Sciatic nerve (tissue), 2 donors: ENCODE measurements at places on chromosomes 5 and 9.

DNA sequence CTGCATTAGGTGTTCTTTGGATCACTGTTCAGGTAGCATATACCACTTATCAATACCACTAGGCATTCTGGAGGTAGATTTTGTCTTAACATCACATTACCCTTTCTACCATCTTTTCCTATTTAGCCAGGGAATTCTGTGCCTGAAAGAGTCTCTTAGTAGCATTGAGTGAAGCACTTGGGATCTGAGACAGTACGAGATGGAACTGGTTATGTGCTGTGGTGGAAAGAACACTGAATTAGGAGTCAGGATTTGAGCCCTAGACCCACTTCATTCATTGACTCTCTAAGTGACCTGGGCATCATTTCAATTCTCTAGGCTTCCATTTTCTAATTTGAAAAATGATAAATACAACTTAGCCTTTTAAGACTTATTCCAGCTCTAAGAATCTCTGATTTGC is 291.1 kb downstream of the DMAC1 start:
- DNase-seq = no peak

DNA sequence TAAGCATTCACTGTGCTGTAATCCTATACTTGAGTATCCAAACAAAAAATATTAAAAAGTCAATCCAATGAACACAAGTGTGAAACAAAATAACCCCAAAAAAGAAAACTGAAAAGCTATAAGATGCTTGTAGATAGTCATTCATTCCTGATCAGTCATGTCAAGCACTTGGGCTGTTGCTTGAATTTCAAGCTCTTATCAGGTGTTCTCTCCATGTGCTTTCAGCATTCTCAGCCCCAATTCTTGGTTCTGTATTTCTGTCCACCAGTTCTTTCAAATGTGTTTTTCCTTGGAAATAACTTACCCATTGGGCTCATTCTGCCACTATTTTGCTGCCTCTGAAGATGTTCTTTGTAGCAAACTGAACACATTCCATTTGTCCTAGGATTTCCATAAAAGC is 4.7 kb downstream of the ZFAND5 start:
- no peak for DNase-seq

GRCh38 chr5:132180134-132180745 is 47.4 kb downstream of the P4HA2 start:
- no peak for DNase-seq

GRCh38 chr5:107196500-107197059 is 474.2 kb downstream of the EFNA5 start:
- no peak for DNase-seq

DNA sequence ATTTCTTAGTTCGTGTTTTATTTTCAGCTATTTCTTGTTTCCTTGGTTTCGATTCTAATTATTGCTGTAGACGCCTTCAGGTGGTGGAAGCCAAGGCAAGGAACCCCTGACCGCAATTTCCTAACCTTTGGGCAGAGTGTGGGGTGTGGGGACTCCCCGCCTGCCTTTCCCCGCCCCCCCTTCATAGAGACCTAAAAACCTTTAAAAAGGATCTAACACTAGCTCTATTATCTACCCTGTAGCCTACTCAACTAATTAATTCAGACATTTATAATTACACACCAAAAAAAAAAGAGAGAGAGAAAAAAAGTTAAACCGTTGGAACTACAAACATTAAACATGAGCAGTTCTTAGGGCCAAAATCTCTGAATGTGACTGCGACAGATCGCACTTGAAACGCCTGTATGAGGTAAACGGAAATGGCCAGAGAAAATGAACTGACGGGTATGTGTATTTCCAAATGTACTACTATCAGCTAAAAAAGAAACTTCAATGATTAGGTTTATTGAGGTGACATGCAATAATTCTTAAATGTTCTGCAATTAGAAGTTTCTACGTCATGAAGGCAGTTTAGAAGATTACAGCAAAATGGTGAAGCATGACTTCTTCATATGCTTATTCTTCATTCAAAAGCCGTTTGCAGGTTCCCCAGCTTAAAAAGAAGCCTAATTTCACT is 19.0 kb upstream of the FER start:
- no peak for DNase-seq

GRCh38 chr9:16828340-16829281 is 41.9 kb downstream of the BNC2 start:
- no peak for DNase-seq

DNA sequence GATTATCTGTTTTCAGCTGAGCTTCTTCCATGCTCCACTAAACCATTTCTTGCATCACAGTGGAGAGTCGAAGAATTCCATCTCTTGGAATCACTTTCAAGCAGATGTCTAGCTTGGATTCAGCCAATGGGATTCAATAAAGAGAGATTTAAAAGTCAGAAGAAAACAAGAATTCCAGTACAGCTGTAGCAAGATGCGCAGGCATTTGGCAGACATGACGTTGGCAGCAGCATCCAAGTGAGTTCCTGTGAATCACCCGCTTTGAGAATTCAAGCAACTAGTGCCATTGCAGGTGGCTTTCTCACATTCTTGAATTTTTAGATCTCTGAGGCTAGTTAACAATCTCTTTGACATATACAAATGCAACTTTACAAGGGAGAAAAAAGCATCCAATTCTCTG is 467.0 kb downstream of the CDH10 start:
- no peak for DNase-seq

- DNase-seq = no peak
These were observed 59.4 kb upstream of the ZSWIM6 start for GRCh38 chr5:61272688-61273087.

- peak; percentile 17 for DNase-seq
These were observed 13.6 kb upstream of the SHB start for GRCh38 chr9:38082446-38083287.

DNA sequence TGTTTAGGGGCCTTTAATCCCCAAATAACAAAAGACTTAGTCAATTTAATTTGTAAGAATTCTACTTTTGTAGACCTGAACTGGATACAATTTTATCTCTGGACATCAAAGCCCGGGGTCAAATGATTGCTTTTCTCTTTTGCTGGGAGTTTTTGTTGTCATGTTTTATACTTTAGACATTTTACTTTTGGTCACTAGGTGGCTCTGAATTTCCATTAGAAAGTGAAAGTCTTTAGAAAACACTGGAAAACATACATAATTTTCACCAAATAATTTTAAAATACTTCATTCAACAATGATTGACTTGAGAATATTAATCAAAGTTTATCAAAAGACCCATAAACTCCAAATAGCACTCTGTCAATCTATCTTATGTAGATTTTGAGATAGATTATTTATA is 2.8 kb upstream of the PCA3 start:
- DNase-seq = no peak

DNA sequence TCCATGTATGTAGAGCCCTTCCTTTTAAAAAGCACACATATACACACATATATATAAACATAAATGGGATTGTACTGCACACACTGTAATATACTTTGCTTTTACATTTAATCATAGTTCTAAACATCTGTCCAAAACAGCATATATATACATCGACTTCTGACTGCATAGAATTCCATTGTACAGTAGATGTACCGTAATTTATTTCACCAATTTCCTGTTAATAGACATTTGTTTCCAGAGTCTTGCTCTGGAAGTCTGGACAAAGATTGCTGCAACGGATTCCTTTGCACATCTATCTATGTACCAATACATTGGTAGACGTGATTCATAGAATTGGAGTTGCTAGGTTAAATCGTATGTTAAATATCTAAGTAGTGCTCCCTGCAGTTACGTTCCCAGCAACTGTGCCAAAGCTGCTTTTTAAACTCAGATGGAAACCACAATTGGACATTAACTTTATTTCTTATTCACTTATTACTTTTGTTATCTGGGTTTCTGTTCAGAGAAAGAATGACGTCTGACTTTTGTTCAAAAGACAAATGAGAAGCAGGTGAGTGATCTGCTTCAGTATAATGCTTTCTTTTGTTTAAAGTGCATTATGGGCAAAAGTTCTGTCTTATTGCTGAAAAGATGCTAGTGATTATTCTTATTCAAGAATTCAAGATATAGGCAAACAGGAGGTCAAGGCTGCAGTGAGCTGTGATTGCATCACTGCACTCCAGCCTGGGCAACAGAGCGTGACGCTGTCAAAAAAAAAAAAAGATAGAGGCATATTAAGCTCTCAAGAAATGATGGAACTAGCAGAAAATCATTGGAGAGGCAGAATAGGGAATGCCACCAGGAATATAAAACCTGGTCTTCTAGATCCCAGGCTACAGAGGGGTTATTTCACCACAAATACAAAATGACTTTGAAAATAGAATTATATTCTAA is 138.2 kb downstream of the FGF1 start:
- no peak for DNase-seq

DNA sequence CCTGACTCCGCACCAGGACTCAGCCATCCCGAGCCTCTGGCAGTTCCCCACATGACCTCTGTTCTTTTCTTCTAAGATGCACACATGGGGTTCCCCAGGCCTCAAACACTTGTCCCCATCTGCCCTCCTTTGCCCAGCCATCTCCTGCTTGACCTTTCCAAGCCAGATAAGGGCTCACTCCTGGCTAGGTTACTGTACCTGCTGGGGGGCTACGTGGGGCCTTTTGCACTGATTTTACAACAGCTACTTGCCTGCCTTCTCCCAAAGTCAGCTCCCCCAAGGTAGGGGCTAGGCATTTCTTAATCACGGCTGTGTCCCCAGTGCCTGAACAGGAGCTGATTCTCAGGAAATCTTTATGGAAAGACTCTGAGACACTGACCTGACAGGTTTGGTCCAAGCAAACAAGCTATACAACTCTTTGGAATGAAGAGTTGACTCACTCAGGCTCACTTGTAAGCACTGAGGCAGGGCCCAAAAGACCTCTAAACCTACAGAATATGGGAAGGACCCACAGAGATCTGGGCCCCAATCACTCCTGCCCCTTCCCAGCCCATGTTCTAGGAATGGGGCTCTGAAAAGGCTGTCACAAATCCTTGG is 2.5 kb downstream of the MACROH2A1 start:
- DNase-seq = no peak

DNA sequence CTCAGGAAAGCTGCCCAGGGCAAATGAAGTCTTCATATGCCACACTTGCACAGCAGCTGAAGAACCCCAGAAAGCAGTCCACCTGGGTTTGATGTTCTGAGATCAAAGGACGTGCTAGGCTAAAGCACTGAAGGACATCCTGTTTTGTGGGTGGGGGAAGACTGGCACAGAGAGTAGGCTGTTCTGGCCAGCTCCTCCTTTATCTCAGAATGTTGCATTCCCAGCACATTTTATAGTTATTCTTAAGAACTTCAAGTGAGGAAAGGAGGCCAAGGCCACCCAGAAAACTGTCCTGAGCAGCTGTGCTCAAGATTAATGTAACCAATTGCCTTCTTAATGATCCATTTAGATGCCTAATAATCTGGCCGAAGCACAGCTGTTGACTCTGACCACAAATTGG is 10.9 kb downstream of the SHOC1 start:
- no peak for DNase-seq

DNA sequence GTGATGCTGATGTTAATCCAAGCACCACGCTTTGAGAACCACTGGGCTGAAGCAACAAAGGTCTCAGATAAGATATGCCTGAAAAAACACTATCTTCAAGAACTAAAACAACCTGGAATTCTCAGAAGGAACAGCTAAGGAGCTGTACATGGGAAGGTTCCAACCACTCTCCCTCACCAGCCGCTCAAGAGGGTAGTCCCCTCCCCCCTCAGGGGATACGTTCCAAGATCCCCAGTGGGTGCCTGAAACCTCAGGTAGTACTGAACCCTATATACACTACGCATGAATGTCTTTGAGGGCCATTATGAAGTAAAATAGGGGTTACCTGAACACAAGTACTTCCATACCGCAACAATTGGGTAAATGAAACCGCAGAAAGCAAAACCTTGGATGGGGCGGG is 1.9 kb downstream of the BOD1 start:
- no peak for DNase-seq

GRCh38 chr5:126020770-126021169 is 402.4 kb upstream of the GRAMD2B start:
- DNase-seq = no peak

GRCh38 chr9:68500457-68501381 is 40.0 kb downstream of the TMEM252 start:
- no peak for DNase-seq

- DNase-seq = no peak
These were observed 369.0 kb downstream of the KIAA0825 start for GRCh38 chr5:94249430-94249829.

DNA sequence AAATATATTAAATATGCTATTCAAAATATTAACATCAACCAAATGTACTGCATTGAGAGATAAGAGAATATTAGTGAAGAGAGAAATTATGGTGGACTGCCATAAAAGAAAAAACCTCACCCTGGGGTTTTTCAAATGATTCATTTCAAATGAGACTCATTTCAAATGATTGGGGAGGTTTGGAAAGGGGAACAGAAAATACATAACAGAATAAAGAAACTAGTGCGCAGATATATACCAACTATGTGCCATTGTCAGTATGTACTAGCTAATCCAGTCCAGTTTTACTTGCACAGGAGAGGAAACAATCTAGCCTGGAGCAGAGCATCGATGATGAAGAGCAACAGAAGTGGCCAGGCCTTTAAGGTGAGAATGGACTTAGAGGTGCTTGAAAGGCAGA is 651.6 kb upstream of the RORB start:
- DNase-seq = no peak

DNA sequence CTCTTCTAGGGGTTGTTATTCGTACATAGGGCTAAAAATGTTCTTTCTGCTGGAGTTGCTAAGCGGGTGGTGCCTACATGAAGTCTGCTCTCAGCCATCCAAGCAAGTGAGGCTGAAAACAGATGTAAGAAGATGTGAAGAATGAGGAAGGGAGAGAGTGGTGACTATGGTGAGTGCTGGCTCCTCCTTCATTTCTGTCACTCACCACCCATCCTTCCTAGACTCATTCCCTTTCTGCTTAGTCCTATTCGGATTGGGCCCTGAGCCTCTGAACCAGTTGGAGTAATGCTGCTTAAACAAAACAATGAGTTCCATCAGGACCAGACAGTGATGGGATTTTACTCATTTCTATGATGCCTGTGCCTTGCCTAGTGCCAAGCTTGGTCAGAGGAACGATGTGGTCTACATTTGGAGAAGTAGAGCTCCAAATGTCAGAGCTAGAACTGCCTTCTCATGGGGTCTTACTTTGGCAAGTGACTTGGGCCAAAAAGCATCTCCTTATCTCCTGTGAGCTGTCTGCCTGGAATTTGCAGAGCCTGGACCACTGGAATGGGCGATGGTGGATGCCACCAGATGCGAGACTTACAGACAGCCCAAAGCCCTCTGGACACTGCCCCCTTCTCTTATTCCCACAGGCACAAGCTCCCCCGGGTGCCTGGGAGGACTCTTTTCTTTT is 192.9 kb downstream of the FBXL7 start:
- no peak for DNase-seq

DNA sequence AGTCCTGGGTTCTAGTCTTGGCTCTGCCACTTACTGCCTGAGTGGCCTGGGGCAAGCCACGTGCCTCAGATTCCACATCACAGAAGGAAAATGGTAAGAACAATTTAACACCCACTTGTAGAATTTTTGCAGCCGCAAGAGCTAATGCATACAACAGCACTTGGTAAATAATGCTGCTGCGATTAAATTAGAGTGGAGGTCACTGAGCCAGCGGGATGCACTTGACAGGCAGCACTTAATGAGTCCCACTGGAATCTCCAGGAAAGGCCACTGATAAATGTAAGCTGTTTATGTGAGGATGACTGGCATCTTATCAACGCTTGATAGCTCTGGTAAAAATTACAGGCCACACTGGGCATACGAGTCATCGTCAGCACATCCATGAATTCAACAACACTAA is 59.4 kb upstream of the UBTD2 start:
- DNase-seq = no peak
